Mesenteric fat pad (tissue), 1 donor: ENCODE measurements at places on chromosomes 6 and 20.

DNA sequence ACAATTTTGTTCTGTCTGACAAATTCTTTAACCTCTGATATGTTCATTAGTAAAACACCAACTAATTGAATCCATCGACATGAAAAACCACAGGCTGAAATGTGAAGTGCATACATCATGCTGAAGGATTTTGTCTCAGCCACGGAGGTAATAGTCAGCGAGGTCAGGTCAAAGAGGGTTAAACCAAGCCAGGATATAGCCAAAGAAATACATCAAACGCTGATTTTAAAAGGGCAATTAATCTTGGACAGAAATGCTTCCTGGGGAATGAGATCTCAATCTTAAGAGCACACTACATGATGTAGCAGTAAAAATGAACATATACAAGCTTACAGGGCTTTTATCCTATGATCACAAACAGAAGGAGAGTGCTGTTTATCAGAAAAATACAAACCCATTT, 106.7 kb downstream of the PRDM1 start:
- no peak for DNase-seq

DNA sequence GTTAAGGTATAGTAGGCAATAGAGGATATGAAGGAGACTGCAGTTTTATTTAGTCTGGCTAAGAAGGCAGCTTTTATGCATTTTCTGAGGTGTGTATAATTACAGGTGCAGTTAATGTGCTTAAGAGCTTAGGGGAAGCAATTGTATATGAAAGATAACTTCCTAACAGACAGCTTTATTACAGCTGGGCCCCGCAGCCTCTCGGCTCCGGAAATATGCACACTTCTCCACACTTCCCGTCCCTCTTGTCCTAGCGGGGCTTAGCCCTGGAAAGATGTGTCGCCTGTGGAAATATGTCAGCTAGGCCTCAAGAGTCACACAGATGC, 178.4 kb upstream of the ARID1B start:
- no peak for DNase-seq

- DNase-seq = no peak
Observed at GRCh38 chr6:25280344-25281074, 1.3 kb downstream of the CARMIL1 start.

DNA sequence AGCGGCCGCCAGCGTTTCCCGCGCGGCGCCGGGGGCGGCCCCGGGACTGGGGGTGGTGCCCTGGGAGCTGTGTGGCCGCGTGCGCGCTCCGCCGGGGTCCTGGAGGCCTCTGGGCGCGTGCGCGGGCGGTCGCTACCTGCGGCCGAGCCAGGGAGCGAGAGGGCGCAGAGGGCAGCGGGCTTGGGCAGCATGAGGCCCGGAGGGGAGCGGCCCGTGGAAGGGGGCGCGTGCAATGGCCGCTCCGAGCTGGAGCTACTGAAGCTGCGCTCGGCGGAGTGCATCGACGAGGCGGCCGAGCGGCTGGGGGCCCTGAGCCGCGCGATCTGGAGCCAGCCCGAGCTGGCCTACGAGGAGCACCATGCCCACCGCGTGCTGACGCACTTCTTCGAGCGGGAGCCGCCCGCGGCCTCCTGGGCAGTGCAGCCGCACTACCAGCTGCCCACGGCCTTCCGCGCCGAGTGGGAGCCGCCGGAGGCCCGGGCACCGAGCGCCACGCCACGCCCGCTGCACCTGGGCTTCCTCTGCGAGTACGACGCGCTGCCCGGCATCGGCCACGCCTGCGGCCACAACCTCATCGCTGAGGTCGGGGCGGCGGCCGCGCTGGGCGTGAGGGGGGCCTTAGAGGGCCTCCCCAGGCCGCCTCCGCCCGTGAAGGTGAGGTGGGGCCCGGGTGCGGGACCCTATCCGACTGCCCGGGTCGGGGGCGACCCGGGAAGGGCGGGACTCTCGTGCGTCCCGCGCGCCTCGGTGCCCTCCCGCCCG, at the start of gene PM20D2:
PM20D2 (plus strand) TSS at position 100 of the 762 bp plus-strand sequence; CDS start at position 190, 90 bp downstream.
- no peak for DNase-seq

DNA sequence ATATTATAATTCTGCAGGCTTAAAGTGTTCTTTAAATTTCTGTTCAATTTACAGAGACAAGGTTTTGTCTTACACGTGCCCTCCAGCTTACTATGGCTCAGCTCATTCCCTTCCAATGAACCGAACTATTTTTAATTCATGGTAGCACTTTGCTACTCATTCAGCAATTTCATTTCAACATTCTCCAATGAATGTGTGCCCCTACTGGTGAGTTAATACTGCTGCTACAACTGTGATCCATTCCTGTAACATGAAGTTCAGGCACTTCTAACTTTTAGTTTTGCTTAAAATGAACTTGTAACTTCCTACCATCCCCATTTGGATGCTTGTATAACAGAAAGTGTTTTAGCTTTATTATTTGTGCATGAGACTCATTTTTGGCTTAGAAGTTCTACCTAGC, 99.7 kb downstream of the F13A1 start:
- DNase-seq = no peak

DNA sequence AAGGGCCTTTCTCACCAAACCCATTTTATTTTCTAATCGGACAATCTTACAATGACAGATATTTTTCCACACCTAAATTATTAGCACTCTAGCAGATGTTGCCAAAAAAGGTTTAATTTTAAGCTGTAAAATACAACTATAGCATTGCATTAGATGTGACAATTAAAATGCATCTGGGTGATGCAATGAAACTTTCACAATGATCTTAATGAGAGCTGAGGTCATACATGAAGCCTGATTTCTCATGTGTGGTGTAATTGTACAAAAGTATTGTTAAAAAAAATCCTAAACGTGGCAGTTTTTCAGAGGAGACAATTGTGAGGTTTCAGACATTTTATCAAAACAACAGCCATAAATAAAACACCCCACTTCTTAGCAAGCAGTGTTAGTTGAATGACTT, 606.0 kb downstream of the HDGFL1 start:
- DNase-seq = no peak

GRCh38 chr6:1285556-1285955, 26.3 kb upstream of the FOXQ1 start:
- DNase-seq = no peak

GRCh38 chr6:5866547-5867051, 140.1 kb downstream of the NRN1 start:
- DNase-seq = no peak

GRCh38 chr6:102114402-102114801, 720.9 kb downstream of the GRIK2 start:
- no peak for DNase-seq

DNA sequence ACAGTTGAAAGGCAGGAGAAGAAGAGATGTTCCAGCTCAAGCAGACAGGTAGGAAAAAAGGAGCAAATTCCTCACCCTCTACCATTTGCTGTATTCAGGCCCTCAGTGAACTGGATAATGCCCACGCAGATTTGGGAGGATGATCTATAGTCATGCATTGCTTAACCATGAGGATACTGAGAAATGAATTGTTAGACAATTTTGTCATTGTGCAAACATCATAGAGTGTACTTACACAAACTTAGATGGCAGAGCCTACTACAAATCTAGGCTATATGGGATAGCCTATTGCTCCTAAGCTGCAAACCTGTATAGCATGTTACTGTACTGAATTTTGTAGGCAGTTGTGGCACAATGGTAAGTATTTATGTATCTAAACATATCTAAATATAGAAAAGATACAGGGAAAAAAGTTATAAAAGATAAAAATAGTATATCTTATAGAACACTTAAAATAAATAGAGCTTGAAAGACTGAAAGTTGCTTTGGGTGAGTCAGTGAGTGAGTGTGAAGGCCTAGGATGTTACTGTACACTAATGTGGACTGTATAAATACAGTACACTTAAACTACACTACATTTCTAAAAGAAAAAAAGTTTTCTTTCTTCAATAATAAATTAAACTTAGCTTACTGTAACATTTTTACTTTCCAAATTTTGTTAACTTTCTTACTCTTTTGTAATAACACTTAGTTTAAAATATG, 672.3 kb downstream of the UTRN start:
- DNase-seq = no peak

GRCh38 chr20:23227274-23227673, 123.3 kb upstream of the NXT1 start:
- DNase-seq = peak; percentile 59

DNA sequence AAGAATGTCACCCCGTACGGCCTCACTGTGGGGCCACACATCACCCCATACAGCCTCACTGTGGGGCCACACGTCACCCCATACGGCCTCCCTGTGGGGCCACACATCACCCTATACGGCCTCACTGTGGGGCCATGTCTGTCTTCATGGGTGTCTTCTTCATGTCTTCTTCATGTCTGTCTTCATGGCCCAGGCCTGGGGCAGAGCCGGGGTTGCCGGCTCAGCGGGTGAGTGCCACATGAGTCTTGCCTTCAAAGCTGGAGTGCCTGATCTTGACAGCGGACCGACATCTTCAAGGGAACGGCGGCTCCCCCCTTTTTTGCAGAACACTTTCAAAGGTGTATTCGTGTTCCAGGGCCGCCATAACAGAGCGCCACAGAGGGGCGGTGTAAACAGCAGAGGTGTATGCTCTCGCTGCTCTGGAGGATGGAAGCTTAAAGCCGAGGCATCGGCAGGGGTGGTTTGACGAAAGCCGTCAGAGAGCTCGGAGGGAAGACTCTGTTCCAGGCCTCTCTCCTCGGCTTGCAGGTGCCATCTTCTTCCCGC, 365.0 kb downstream of the TAF4 start:
- DNase-seq = no peak

- DNase-seq = no peak
Observed at GRCh38 chr6:160161647-160161986, 40.0 kb downstream of the SLC22A1 start.

DNA sequence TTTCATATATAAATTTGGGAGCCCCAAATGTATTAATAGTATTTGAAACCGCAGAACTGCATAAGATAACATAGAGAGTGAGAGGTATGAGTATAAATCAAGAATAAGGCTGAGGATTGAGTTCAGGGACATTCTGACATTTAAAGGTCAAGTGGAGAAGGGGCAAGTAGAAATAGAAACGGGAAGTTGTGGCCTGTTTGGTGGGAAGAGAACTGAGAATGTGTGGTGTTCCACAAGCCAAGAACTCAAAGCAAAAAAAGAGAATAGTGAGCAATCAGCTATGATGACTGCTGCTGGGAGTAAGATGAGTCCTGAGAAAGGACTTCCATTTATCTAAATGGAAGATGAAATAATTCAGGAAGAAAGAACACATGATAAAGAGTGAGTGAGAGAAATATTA, 418.4 kb downstream of the CD109 start:
- no peak for DNase-seq
